ENCODE measurements at places on chromosomes 16 and 17.

DNA sequence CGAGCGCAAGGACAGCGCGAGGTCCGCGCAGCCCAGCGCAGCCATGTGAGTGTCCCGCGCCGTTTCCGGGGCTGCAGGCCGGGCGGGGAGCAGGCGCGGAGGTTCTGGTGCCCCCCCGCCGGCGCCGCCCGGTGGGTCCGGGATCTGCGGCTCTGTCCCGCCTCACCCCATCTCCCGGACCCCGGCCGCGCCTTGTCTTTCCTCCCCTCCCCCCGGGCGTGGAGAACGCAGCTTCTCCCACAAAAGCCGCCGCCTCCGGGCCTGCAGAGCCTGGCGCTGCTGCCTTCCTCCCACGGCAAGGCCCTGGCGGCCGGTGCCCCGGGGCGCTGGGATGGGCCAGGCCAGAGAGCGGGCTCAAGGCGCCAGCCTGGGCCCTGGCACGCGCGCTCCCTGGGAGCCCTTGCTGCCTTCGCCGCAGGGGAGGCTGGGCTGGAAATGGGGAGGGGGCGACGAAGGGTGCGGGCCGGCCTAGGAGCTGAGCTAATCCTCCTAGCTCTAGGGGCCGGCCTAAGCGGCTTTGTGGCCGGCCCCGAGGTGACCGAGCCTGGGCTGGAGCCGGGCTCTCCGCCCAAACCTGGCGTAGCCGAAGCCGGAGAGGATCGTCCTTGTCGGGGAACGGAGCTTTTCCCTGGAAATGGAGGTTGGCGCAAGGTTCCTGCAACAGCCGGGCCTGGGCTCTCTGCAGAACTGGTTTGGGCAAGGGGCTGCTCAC lies 397 bp downstream of the RIPOR1 start:
- peak; percentile 12 for DNase-seq

DNA sequence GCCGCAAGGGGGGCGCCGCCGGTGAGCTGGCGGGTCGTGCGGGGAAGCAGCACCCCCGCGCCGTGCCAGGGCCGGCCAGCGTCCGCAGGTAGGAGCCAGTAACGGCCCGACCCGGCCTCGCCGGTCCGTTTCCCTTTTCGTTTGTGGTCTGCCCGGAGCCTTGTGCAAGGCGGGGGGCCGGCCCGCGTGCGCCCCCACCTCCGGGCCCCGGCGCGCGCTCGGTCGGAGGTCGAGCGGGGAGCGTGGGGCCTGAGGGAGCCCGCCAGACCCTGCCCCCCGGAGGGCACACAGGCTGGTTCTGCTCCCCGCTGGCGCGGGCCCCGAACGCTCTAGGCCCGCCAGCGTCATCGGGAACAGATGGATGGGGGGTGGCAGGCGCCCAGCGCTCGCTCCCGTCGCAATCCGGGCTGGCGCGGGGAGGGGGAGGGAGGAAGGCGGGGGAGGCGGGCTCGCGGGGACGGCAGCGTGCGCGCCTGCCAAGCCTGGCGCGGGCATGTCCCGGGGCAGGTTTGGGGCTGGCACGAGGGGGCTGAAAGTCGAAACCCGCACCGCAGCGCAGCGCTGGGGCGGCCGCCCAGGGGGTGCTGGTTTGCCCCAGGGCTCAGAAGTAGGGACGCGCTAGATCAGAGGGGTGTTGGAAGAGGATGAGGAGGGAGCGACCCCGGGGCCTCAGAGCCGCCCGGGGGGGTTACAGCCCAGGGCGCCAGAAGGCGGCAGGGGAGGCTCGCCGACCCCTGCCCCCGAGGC lies 1.5 kb upstream of the GSE1 start:
- DNase-seq: peak; percentile 82

- DNase-seq: no peak
Observed at GRCh38 chr16:14356064-14356463, 274.0 kb downstream of the PARN start.

DNA sequence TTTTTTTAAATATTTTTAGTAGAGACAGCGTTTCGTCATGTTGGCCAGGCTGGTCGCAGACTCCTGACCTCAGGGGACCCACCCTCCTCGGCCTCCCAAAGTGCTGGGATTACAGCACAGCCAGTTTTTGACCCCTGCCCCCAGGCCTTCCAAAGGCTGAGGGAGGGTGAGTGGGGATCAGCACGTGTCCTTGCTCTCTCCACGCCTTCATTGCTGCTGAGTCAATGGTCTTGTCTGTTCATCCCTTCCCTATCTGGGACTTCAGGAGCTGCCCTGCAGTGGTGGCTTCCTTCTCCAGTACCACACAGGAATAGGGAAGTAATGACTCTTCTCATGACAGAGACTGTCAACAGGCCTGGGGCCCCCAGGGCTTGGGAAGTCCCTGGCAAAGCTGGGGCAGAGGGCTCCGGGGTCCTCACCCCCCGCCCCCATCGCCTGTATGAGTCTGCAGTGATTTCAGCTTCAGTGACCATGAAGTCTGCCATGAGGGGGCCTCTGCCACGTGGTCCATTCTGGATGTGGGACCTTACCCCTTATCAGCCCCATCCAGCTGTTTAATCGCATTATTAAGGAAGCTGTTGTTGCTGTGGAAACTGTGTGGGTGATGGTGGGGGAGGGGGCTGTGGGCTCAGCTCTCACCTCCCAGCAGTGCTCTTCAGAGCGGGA lies 6.1 kb downstream of the ABCC3 start:
- peak; percentile 35 for DNase-seq

- no peak for DNase-seq
Observed at GRCh38 chr16:11224894-11225676, 30.9 kb downstream of the SOCS1 start.

DNA sequence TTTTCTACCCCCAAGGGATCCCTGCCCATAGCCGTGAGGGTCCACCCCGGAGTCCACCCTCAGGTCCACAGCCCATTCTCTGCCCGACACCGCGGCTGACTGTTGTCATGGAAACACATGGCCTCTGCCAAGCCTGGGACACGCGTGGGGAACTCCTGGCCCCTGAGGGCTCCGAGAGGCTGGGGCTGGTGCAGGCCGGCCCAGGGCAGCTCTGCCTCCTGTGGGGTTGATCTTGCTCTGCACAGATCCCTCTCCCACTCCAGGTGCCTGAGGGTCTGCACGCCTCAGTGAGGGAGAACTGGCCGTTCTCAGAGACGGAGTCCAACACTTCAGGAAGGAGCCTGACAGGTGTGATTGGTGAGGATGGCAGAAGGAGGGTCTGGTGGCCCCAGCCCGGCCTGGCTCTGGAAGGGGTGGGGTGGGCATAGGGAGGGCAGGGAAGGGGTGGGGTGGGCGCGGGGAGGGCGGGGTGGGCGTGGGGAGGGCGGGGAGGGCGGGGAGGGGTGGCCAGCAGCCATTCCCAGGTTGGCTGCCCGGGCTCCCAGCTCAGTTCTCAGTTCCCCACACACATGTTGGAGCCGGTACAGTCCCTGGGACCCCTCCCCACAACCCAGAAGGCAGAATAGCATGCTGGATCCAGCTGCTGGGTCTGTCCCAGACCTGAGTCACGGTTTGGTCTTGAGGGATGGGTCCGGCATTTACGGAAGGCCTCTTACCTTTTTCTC lies 6.4 kb downstream of the MRPL28 start:
- no peak for DNase-seq

DNA sequence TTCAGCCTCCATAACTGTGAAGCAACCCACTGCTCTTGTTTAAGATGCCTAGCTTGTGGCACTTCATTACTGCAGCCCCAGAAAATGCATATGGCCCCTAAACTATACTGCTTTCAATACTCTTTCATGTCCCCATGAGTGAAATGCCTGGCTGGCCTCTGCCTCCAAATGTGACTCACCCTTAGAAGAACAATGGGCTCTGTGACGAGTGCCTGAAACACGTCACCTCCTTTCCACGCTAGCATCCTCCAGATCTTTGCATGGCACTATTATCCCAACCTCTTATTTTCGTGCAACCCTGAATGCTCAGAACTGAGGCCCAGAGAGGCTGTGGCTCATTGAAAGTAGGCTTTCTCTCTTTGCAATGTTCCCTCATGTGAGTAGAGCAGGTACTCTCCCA lies 233.1 kb downstream of the CBLN1 start:
- peak; percentile 80 for DNase-seq

DNA sequence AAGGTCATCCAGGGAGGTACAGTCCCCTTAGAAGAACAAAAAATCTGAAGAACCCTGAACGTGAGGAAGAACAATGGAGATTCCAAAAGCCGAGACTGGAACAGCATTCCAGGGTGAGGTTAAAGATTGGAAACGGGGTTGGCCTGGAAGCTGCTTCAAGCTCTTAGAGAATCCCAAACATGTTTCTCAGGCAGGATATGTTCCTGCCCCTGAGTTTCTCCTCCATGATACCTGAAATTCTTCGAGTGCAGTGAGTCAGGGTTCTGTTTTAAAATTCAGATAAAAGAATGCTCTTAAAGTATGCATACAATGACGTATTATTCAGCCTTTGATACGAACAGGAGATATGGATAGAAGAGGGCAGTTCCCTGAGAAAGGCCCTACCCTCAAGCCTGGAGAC lies 293.1 kb downstream of the HS3ST3B1 start:
- DNase-seq: no peak

DNA sequence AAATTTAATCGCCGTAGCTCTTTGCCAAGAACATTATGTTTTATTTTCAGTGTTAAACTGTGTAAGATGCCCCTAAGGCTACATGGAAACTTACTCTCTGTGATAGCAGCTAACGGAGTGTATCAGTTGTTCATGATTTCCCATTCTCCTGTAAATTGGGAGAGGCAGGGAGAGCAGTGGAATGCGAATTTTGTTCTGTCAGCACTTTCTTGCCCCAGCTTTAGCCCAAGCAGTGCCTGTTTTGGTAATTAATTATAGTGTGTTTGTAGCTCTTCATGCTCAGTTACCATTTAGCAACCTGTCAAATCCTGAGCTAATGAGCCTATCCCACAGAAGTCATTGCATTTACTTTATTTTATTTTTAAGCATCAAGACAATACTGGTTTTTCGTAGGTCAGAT lies 475.1 kb upstream of the RBFOX1 start:
- DNase-seq: no peak

GRCh38 chr17:37084372-37084771 lies 135.6 kb downstream of the AATF start:
- DNase-seq: no peak

GRCh38 chr17:41338961-41339485 lies 11.6 kb downstream of the KRT33A start:
- no peak for DNase-seq

- DNase-seq: no peak
Observed at GRCh38 chr17:49053171-49053829, 56.1 kb downstream of the IGF2BP1 start.

GRCh38 chr16:51982715-51983680 lies 563.9 kb downstream of the TOX3 start:
- DNase-seq: peak; percentile 85

DNA sequence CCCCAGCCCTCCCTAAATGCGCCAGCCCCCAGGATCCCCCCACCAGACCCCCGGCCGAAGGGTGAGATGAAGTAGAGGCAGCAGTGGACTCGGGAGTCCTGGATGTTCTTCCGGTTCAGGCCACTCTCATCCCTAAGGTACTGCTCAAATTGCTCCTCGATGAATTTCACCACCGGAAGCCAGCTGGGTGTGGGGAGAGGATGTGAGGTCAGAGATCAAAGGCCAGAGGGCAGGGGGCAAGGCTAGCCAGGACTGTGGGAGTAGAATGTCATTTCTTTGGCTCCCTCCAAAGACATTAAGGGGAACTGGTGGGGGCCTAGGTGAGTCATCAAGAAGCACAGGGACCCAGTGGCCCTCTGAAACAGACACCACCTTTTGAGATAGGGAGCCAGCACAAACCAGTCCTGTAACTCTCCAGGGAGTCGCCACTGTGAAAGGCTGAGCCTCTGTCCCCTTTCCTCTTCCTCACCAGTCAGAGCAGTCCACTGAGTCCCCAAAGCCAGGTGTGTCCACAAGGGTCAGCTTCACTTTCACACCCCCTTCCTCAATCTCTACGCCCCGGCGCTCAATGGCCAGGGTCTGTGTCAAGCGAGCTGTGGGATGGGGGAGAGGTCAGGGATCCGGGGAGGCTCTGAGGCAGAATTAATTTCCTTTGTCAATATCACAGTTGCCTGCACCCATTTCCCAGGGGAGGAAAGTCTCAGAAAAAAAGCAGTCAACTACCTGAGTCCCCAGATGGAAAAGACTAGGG lies 895 bp downstream of the SEPTIN1 start:
- no peak for DNase-seq

GRCh38 chr16:89442990-89443726 lies 47.2 kb downstream of the ANKRD11 start:
- DNase-seq: no peak

GRCh38 chr16:89315791-89316581 lies 98.5 kb downstream of the ZNF778 start:
- no peak for DNase-seq

GRCh38 chr16:89209522-89210044 lies 7.9 kb upstream of the ZNF778 start:
- DNase-seq: no peak

GRCh38 chr16:49097964-49098363 lies 183.7 kb downstream of the CBLN1 start:
- DNase-seq: no peak

DNA sequence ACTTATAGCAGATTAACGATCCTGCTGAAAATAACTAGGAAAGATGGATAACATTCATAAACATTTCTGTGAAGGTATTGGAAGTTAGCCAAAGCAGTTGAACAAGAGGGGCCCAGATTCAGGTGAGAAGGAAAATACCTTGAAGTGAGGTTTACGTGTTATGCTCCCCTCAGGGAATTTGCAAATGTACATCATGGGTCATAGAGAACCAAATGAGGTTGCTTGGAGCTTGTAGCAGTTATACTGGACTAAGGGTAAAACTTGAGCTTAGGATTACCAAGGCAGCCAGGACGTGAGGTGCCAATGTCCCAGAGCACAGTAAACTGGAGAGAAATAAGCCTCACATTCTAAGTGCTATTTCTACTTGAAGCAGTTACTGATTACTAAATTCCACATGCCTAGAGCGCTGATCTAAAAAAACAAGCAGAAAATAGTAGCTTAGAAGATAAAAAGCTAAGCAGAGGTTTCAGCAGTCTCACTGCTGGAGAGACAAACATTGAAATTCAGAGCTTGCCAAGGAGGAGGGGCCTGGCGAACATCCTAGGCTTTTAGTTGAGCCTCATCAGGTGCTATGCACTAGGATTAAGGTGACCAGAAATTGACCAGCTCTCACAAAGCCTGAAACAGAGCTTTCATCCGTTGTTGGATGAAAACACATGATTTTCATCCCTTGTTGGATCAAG lies 136.7 kb upstream of the FAM20A start:
- DNase-seq: no peak

DNA sequence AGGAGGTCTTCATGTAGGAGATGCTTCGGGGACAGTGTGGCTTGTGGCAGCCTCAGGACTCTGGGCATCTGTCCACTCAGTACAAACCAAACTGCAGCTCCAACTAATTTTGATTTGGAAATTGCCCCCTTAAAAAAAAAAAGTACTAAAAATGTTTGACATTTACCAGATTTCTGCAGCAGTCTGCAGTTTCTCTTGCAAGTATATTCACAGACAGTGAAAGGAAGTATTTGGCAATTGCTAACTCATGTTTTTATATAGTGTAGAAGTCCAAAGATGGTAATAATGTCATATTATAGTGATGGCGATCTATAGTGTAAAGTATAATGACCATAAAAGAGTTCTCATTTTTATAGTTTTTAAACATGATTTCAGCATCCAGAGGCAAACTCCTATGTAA lies 218.6 kb downstream of the PRKCA start:
- no peak for DNase-seq

GRCh38 chr17:13204607-13205237 lies 186.9 kb upstream of the ELAC2 start:
- DNase-seq: no peak

- peak; percentile 69 for DNase-seq
Observed at GRCh38 chr16:46885960-46886763, 2.0 kb downstream of the GPT2 start.

- DNase-seq: no peak
Observed at GRCh38 chr17:3692346-3692745, 3.6 kb downstream of the P2RX5 start.

All from globus pallidus (tissue), 1 donor.